ENCODE measurements at places on chromosomes 4 and X. TPM values are rescaled to one million over a fixed set of nuclear protein-coding genes. Genes with fewer than 3 reads are reported as not detected.
A peak's percentile ranks its signal among the peaks of the same experiment; 100 is the strongest.

CLDN22 gene
- total RNA-seq, result not detected

HAND2 gene
- total RNA-seq, result 1.2 TPM

CT45A5 gene
- total RNA-seq, result 4.1 TPM

NAT8L gene
- 5.6 TPM for total RNA-seq

IQCM gene
- total RNA-seq, result not detected

HGFAC gene
- total RNA-seq, result not detected

CXCL5 gene
- 0.10 TPM for total RNA-seq

MAGEH1 gene
- 7.9 TPM for total RNA-seq

- DNase-seq, result no peak
These were observed 330.3 kb downstream of the PDHA2 start for GRCh38 chr4:96170198-96170597.

DNA sequence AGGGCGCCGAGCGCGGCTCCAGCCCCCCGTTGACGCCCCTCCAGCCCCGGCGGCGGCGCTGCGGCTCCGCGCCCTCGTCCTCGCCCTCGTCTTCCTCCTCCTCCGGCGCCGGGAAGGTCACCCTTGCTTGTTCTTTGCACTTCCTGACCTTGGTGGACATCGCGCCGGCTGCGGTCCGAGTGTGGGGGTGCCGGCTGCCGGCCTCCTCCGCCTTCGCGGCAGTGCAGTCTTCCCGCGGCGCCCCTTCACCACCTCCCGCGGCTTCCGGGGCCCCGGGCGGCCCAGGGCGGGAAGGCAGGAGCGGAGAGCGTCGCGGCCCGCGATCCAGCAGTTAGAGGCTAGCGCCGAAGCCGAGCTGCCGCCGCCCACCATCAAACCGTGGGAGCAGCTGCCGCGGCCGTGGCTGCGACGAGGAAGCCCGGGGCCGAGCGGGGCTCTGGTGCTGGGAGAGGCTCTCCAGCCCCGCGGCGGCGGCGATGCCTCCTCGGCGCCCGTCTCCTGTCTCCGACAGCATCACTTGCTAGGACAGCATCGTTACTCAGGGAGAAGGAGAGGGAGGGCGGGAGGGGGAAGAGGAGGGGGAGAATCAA is at the start of gene TRPC3:
Gene TRPC3 (minus strand): TSS at position 540 of the 590 bp plus-strand sequence. CDS start 380 bp downstream, at position 160.
- DNase-seq, result peak; percentile 30

- peak; percentile 98 for DNase-seq
These were observed 134.5 kb downstream of the BTC start for GRCh38 chr4:74659576-74660411.

- DNase-seq, result peak; percentile 39
These were observed 1626.4 kb downstream of the C4orf33 start for GRCh38 chr4:130722361-130722760.

GRCh38 chrX:45935408-45935807 is 609.8 kb downstream of the ZNF674 start:
- DNase-seq, result no peak

DNA sequence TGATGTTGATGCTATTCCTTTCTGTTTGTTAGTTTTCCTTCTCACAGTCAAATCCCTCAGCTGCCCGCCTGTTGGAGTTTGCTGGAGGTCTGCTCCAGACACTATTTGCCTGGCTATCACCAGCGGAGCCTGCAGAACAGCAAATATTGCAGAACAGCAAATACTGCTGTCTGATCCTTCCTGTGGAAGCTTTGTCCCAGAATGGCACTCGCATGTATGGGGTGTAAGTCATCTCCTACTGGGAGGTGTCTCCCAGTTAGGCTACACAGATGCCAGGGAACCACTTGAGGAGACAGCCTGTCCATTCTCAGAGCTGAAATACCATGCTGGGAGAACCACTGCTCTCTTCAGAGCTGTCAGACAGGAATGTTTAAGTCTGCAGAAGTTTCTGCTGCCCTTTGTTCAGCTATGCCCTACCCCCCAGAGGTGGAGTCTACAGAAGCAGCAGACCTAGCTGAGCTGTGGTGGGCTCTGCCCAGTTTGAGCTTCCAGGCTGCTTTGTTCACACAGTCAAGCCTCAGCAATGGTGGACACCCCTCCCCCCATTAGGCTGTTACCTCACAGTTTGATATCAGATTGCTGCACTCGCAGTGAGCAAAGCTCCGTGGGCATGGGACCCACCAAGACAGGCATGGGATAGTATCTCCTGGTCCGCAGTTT is 74.9 kb downstream of the SPIN3 start:
- no peak for DNase-seq

- peak; percentile 75 for DNase-seq
These were observed 313.0 kb downstream of the DCTD start for GRCh38 chr4:182604161-182604622.

DNA sequence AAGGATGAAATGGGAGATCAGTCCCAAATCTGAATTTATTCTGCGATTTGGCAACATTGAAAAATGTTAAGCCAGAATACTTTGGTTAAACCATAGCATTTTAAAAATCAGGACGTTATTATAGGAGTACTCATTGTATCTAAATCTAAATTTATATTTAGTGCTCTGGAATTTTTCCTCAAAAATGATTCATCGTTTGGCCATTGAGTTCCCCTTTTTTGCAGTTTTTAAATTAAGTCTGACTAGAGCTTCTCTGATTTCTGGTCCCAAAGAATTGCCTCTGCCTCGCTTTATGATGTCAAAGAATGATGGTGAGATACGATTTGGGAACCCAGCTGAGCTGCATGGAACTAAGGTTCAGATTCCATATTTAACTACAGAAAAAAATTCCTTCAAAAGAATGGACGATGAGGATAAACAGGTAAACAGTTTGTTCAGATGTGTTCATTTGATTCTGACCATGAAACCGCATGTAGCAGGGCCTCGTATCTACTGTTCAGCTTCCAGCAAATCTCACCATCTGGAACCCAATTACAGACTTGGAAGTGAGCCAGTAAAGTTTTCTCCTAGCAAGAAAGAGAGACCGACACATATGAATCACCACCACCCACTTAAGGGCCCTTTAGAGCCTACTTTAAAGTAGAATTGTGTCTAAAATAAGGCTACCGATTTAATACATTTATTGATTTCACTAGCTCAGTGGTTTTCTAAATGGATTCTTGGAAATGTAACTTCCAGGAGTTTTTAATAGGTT is 75.6 kb downstream of the REPS2 start:
- peak; percentile 24 for DNase-seq

DNA sequence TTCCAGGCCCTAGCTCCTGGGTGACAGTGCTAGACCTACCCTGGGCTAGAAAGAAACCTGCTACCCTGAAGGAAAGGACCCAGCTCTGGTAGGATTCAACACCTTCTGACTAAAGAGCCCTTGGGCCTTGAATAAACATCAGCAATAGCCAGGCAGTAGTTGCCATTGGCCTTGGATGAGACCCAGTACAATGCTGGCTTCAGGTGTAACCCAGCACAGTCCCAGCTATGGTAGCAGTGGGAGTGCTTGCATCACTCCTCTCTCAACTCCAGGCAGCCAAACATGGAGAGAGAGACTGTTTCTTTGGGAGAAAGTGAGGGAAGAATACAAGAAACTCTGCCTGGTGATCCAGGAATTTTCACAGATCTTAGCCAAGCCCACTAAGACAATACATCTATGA is 73.5 kb upstream of the CXorf66 start:
- DNase-seq, result no peak

GRCh38 chr4:175306436-175306835 is 388.3 kb downstream of the ADAM29 start:
- DNase-seq, result no peak

DNA sequence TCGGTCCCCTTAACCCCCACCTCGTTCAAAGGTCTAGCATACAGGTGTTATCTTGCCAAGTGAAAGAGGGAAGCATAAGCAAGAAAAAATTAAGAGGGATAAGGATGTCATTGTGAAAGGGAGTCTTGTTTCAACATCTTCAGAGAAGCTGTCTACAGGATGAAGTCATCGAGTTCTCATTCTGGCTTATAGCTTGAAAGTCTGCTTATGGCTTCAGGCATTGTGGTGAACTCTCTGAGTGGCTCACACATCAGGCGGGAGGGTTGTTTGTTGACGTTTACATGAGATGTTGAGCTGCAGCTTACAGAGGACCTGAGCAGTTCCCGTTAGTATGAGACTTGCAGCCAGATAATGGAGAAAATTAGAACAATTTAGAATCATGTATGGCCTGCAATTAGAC is 16.6 kb downstream of the MAGEA9B start:
- DNase-seq, result peak; percentile 37

- DNase-seq, result no peak
These were observed 31.6 kb downstream of the SYNPO2 start for GRCh38 chr4:118920247-118920646.

DNA sequence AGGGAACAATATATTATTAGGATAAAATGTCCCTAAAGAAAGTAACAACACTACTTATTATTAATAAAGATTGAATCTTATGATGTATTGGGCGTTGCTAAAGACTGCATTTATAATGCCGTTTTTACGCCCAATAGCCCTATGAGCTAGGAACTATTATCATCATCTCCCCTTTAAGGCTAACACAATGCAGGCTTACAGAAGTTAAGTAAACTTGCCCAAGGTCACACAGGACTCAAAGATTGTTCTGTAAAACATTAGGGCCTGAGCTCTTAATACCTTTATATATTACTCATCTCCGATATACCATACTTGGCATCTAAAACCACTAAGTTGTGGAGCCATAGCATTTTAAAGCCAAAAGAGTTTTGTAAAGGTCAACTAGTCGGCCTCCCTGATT is 149.5 kb downstream of the FAM13A start:
- no peak for DNase-seq

GRCh38 chr4:112279025-112279881 is 6.5 kb downstream of the TIFA start:
- no peak for DNase-seq

DNA sequence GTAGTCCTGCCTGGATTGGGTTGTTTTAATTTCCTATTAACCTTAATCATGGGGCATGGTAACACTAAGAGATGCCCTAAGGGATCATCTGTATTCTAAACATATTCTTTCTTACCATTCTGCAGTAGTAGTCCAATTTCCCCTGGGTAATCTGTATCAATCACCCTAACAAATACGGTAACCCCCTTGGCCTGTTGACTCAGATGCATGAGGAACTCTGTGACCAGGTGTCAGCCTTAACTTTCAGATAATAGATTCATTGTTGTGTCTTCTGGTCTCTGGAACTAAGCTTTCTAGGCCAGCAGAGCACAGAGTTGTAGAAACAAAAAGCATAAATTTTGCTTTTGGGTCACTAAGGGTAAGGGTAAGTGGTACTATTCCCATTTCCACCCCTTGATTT is 13.1 kb upstream of the BANK1 start:
- DNase-seq, result no peak

GRCh38 chrX:69293776-69294601 is 128.7 kb upstream of the PJA1 start:
- no peak for DNase-seq
